ENCODE measurements at places on chromosomes 12 and 14.

DNA sequence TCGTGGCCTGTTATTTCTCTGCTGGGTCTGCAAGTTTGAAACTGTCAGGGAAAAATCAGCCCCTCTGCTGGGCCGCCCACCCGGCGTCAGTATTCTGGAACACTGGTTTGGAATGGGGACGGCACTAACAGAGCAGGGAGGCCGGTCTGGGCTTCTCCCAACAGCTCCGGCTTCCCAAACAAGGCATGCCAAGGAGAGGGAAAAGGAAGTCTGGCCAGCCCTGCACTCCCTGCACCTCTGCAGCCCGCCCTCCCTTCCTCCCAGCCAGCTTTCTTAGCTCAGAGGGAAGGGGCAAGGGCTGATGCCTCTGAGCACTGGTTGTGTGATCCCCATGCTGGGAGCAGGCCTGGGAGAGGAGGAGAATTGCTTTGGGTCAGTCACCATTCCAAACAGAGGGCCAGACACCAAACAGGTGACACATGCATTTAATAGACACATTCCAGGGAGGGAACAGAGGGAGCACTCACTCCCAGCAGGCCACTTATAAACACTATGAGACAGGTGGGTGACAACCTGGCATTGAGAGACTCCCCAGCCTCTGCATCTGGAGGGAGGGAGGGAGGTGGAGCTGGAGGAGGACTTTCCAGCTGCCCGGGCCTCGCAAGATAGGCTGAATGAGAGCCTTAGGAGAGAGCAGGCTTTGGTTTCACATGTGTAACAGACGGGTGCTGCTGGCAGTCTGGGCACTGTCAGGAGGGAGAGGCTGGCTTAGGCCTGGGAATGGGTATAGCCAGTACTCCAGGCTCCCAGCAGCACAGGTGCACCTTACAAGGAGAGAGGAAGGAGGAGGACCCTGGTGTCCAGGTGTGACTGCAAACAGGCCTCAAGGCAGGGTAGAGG is 10.3 kb downstream of the KRT75 start:
- DNase-seq = peak; percentile 12

DNA sequence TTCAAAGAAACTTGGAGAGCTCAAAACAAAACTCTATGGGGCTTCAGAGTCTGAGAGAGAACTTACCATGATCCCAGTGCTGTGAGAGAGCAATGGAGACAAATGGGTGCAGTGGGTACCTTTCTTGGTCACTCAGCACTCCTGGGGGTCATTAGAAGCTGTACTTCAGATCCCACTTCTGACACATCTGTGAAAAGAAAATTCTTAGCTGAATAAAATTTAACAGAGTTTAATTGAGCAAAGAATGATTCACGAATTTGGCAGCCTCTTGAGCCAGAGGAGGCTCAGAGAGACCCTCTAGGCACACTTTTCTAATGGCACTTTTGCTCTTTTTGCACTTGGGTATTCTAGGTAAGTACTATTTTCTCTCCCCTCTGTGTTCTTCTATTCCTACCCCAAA is 96.8 kb upstream of the SYT10 start:
- DNase-seq = no peak

GRCh38 chr14:66365388-66365787 is 120.8 kb upstream of the CCDC196 start:
- no peak for DNase-seq

DNA sequence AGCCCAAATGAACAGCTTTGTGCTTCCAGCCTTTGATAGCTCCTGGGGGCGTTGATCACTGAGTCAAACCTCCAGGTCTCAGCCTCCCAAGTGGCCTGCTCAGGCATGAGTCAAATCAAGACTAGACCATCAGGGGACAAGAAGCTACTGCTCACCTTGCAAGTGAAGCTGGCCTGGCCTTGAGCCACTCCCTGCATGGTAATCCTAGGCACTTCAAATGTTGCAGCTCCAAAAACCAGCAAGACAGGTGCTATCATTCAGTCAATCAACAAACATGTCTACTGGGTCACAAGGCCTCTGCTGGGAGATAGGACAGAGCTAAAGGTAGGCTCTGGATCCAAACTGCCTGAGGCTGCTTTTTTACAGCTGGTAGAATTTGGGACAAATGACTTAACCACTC is 33.1 kb upstream of the NOS1 start:
- no peak for DNase-seq

GRCh38 chr12:113103756-113104450 is 31.7 kb downstream of the RASAL1 start:
- DNase-seq = no peak

GRCh38 chr12:118537481-118537917 is 161.1 kb downstream of the SUDS3 start:
- DNase-seq = no peak

DNA sequence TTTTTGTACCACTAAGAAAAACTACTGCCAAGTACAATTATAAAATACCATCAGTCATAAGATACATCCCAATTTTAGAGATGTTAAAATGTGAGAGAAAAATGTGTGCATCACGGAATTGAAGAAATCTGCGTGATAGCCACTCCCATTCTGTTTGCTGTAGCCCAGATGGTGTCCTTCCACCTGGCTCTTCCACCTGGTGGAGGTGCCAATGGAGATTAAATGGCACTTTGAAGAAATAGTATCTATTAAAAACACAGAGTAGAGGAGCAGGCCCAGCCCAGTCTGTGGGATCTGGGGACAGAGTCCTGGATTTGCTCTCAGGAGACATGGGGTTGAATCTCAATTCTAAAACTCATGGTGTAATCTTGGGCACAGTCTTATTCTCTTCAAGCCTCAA is 35.5 kb downstream of the TSPAN11 start:
- DNase-seq = no peak

DNA sequence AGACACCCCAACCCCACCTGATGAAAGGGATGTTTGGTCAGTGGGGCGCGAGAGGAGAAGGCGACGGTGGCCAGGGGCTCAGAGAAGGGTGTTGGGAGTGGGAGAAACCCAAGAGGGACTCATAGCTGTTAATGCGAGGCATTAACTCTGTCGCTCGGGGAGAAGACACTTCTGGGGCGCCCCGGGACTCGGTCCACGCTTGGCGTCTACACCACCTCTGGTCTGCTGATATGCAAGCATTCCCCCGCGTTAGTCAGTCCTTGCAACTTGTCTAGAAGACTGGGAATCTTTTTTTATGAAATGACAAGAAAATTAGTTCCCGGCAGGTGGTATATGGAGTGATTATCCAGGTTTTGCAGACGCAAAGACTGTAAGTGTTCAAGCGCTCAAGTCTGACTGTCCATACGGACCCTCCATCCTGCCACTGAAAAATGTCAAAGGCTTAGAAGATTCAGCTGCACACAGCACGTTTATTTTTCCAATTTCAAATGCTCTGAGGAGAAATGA is 360 bp upstream of the SLC35F4 start:
- DNase-seq = no peak

- no peak for DNase-seq
Observed at GRCh38 chr12:117820216-117820907, 148.4 kb downstream of the KSR2 start.

DNA sequence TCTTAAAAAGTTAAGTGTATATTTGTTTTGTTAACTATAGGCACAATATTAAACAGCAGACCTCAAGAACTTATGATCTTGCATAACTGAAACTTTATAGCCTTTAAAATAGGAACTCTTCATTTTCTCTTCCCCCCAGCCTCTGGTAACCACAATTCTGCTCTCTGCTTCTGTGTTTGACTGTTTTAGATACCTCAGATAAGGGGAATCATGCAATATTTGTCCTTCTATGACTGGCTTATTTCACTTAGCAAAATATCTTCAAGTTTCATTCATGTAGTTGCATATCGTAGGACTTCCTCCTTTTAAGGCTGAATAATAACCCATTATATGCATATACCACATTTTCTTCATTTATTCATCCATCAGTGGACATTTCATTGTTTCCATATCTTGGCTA is 131.3 kb downstream of the PTPRO start:
- DNase-seq = no peak

- DNase-seq = no peak
Observed at GRCh38 chr14:73225496-73225895, 11.8 kb upstream of the PAPLN start.

DNA sequence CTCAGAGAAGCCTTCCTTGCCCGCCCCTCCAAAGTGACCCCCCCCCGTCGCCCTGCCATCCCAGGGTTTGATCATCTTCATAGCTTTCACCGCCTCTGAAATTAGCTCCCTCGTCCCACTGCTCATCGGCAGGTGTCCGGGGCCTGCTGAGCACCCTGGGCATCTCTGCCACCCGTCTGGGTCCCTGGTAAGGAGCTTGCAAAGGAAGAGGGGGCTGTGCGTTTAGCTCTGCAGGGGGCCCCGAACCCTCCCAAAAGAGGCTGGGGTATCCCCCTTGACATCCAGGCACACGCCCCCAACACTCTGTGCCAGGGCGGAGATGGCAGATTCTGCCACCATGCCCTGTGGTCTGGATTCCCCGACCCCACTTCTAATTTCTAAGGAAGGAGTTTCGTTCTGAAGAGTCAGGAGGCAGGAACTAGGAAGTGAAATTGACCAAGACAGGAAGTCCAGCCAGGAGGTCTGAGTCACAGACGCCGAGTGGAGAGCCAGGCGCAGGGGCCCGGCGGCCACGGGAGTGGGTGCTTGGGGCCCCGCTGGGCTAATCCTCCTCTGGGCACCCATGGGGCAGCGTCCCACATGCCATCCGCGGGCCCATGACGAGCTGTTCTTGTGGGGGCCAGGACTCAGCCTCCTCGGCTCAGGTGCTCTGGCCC is 95.7 kb downstream of the RFLNA start:
- DNase-seq = no peak

DNA sequence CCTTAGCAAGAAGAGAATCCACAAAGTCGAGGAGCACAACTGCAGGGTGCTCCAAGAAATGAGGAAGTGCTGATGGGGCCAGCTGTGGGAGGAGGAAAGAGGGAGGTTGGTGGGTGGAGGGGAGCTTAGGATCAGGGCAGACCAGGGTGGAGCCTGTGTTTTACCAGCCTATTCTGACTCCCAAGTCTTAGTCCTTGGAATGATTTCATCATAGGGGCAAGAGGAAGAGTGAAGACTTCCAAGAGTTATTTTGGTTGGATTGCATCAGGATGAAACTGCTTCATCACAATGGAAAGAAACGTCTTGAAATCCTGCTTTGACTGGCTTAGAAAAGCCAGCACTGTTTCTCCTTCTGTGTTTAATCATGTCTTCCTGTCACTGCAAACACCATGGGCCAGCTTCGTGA is 194.0 kb downstream of the DPF3 start:
- no peak for DNase-seq

DNA sequence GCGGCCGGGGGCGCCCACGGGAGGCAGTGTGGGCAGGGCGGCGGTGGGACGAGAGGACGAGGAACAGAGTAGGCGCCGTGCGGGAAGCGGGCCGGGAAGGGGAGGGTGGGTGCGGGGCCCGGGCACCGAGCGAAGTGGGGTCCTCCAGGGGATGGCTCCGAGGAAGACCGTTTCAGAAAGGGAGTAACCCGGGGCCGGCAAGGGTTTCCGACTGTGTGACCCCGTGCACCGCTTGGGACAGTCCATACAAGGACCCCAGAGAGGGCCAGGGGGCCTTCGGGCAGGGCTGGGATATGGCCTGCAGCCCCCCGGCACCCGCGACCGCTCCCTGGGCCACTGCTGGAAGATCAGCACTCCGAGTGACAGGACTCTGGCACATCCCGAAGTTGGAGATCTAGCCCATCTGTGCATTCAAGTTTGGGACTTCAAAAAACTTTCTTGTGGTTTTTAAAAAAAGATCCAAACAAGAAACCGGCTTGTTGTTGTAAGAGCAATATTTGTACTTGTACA is 448 bp downstream of the TSPAN9 start:
- DNase-seq = peak; percentile 31

GRCh38 chr12:132814232-132814631 is 14.4 kb downstream of the GOLGA3 start:
- DNase-seq = no peak

DNA sequence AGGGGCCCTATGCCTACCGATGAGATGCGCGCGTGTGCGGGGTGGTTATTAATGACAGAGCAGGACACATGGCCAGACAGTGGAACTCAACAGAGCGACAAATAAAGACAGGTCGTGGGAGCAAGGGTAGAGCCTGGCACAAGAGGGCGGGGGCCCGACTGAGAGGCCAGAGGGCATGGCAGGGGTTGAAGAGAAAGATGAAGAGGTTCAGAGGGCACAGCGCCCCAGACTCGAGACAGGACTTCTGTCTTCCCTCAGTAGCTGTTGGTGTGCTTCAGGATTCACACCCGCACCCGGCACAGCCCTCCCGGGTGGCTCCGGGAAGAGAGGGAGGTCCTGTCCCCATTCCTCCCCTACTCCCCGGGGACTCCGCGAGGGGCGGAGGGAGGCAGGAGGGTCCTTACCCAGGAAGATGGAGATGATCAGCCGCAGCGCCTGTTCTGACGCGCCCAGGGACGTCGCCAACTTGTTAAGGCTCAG is 366 bp downstream of the LPCAT3 start:
- no peak for DNase-seq

DNA sequence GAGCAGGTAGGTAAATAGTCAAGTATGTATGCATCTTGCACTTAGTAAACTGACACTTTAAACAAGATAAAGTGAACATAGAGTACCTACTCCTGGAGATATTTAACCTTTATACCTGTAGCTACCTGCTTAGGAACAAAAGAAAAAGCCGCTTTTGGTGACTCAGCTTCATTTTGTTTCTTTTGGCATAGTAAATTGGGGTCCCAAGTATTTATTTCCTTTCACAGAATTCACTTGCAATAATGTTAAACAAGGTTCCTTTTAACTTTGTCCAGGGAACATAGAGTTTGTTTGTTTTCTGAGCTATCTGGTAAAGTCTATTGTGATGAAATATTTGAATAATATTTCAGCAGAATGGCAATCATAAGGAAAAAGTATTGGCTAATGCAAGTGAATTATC is 20.0 kb downstream of the SLCO1B3 start:
- no peak for DNase-seq

GRCh38 chr14:75156111-75156510 is 20.3 kb downstream of the TMED10 start:
- no peak for DNase-seq

DNA sequence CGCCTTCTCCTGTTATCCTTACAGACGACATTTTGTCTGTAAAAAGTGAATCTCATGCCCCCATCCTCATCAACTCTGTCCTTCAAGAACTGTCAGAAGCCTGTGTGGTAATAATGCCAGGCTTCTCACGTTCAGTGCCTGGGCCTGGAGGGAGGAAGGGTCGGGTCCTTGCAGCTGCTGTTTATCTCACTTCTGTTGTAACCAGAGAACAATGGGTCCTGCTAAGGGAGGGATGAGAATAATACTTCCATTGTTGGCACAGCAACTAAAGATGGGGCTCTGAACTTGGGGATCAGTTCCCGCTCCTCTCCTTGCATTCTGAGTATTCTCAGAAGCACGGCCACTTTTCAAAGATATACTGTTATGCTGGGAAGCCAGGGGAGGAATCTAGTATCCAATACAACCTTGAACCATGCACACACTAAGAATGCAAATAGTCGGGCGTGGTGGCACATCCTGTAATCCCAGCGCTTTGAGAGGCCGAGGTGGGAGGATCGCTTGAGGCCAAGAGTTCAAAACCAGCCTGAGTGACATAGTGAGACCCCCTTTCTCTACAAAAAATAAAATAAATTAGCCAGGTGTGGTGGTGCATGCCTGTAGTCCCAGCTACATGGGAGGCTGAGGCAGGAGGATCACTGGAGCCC is 38.8 kb upstream of the NINJ2 start:
- no peak for DNase-seq
